ENCODE measurements at places on chromosomes 1 and 21. TPM values are rescaled to one million over a fixed set of nuclear protein-coding genes. Genes with fewer than 3 reads are reported as not detected.

Gene LHX8
- total RNA-seq, result not detected

Gene PLEKHA6
- total RNA-seq, result 0.09 TPM

- no peak overlapping the region for H3K4me3 ChIP-seq
- H3K27me3 ChIP-seq, result no peaks in the 10 kb centered on the region
- H3K36me3 ChIP-seq, result no peaks in the 10 kb centered on the region
- no peak overlapping the region for H3K27ac ChIP-seq
- DNase-seq, result no peak
Measured at GRCh38 chr1:77889671-77890070, 1.2 kb downstream of the NEXN start.

DNA sequence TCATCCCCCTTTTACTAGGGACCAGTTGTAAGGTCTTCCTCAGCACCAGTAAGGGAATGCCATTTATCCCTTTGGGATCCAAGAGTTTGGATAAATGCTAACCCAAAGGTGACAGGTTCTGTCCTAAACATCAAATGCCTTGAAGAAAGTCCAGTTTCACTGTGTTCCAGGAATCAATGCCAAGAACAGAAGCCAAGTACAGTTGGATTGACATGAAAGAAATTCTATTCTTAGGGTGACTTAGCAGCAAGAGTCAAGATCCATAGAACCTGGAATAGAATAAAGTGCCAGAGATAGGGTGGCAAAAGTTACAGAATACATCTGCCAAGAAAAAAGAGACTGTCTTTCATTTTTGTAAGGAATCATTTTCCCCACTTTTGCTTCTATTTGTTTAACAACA lies 94.9 kb upstream of the ADAMTS5 start:
- no peaks in the 10 kb centered on the region for H3K27me3 ChIP-seq
- H3K27ac ChIP-seq, result no peak overlapping the region
- no peak overlapping the region for H3K4me3 ChIP-seq
- H3K36me3 ChIP-seq, result no peaks in the 10 kb centered on the region

GRCh38 chr1:207251066-207251465 lies 70.4 kb upstream of the CD55 start:
- no peaks in the 10 kb centered on the region for H3K4me1 ChIP-seq
- DNase-seq, result no peak
- H3K36me3 ChIP-seq, result no peaks in the 10 kb centered on the region
- no peaks in the 10 kb centered on the region for H3K27me3 ChIP-seq

GRCh38 chr1:200258447-200259375 lies 151.1 kb downstream of the ZNF281 start:
- peaks cover 4% of the 10 kb centered on the region for H3K27me3 ChIP-seq
- H3K4me3 ChIP-seq, result no peak overlapping the region
- no peaks in the 10 kb centered on the region for H3K4me1 ChIP-seq

All from CD8-positive, alpha-beta memory T cell (primary cell).